ENCODE measurements at places on chromosomes 7 and 10.

DNA sequence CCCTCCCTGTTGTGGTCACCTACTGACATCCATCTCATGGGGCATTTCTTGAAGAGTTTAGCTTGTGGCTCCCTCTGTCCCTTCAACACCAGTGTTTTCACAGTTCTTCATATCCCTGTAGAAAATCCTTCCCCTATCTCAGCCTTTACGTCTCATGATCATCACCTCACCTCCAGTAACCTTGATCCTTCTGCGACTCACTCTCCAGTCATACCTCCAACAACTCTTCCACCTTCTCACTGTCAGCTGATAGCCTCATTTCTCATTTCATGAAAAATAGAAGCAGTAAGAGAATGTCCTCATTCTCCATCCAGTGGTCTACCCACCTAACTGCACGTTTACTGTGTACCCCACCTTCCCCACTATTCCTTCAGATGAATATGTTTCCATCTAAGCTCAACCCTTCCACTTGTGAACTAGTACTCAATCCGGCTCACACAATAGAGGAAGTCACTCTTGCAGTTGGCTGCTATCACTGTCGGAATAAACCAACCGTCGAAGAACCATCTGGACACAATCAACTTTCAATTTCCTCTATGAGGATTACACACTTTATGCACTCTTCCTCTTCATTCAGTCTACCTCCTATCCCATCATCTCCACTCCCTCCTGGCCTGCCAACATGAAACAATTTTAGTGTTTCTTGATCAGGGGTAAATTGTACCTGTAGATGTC is 256.0 kb downstream of the AHR start:
- no peak for DNase-seq

DNA sequence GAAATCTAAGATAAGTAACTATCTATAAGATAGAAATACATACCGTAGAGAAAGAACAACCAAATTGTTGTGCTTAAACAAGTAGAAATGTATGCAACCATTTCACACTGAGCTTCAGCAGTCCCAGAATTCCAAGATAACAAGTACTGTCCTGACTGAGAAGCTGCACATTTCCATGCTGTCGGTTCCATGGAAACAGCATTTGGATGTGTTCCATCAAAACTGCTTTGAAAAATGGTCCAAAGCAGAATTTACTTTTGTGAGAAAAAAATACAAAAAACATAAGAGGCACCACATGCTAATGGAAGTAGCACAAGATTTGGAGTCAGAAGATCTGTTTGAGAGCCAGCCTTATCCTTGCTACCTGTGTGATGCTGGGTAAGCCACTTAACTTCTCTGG is 92.6 kb downstream of the MTERF1 start:
- no peak for DNase-seq

DNA sequence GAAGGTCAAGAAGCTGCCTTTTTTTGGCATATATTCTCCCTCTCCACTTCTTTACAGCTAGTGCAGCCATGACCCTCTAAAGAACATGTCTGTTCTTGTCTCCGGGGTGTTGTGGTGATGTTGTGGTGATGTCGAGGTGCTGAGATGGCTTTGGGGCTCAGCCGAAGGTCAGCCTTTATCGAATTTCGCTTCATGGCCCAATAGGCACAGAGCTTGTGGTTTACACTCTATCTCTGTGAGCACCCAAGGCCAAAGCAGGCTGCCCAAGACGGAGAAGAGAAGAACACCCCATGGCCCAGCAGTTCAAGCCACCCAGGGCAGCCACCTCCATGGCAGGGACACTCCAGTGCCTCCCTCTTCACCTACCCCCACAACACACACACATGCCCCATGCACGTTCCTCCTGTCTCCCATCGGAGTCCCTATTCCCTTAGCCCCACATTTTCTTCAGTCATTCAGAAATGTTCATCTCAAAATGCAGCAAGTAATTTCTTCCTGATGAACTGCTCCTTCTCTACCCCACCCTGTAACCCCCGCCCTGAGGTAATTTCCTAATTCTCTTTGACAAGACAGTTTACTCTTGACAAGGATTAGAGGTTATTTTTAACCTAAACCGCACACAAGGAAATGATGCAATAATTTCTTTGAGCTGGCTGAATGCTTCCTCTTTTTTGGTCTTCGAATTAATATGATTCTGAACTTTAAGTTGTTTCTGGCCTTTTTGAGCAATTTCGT is 18.6 kb upstream of the ADRB1 start:
- no peak for DNase-seq

DNA sequence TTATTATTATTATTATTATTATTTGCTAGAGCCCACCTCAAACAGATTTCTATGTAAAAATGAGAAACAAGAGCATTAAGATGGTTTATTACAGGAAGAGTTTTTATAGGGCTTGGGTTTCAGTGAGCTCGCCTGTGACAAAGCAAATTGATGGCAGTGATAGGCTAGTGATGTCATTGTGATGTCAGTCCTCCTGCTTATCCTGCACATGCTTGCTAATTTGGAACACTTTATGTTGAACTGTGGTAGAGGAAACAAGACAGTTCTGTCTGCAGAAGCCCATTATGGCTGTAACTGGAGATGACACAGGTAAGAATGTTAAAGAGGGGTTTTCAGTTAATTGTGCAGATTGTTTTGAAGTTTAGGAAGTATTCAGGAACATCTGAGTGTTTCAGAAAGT is 68.3 kb downstream of the CREM start:
- DNase-seq = peak; percentile 79

DNA sequence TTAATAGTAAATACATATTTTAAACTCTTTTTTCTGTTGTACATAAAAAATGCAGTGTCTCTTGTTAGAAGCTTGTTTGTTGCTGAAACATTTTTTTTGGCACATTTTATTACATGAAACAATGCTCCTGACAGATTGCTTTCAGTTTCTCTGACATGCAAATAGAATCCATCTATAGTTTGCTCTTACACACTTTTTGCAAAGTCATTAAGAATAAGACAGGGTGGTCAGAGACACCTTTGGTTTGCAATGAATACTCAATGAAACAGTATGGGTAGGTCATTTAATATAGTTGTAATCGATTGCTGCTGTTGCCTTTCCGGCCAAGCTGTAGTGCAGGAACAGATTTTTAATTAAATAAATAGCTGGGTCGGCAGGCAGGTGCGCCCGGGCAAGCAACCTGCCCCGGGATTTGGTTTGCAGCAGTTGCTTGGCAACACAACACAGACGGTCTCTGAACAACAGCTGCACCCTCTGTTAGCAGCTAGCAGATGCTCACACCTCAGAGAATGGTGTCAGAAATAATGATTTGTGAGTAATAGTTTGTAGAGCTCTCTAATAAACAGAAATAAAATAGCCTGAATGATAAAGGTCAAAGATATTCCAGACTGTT is 115.7 kb upstream of the CACNA2D1 start:
- DNase-seq = no peak

Measured in SK-MEL-5 (cell line).